Fibroblast of the aortic adventitia (primary cell): ENCODE measurements at places on chromosomes 13 and 19.

GRCh38 chr19:14113762-14114414 is 3.7 kb downstream of the PRKACA start:
- no peak for DNase-seq

- no peak for DNase-seq
These were observed at the start of gene FLT1 for GRCh38 chr13:28494778-28495537. FLT1 (minus strand) TSS chr13:28495128; CDS start chr13:28494843, 285 bp downstream.

DNA sequence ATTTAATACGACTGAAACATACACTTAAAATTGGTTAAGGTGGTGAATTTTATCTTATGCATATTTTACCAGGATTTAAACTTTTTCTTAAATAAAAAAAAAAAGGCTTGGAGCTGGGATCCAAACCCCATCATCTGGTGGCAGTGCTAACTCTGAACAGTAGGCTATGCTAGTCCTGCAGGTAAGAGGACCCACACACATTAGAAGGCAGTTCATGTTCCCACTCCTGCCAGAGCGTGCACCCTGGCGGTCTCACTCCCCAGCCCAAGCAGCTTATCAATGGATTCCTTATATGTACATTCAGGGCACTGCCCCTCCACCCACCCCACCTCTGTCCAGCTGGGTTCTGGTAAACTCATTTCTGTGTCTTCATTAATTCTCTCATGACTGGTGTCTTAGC is 31.3 kb upstream of the CEBPA start:
- no peak for DNase-seq

- DNase-seq = no peak
These were observed 649 bp downstream of the TMEM91 start for GRCh38 chr19:41376998-41377365.

- peak; percentile 58 for DNase-seq
These were observed 50.8 kb downstream of the ZAR1L start for GRCh38 chr13:32264407-32264806.

- DNase-seq = no peak
These were observed 725.7 kb upstream of the SGCG start for GRCh38 chr13:22455036-22455435.

- DNase-seq = no peak
These were observed 38.9 kb downstream of the IRS2 start for GRCh38 chr13:109747524-109747923.

GRCh38 chr19:48990400-48990799 is 2.7 kb downstream of the GYS1 start:
- no peak for DNase-seq

DNA sequence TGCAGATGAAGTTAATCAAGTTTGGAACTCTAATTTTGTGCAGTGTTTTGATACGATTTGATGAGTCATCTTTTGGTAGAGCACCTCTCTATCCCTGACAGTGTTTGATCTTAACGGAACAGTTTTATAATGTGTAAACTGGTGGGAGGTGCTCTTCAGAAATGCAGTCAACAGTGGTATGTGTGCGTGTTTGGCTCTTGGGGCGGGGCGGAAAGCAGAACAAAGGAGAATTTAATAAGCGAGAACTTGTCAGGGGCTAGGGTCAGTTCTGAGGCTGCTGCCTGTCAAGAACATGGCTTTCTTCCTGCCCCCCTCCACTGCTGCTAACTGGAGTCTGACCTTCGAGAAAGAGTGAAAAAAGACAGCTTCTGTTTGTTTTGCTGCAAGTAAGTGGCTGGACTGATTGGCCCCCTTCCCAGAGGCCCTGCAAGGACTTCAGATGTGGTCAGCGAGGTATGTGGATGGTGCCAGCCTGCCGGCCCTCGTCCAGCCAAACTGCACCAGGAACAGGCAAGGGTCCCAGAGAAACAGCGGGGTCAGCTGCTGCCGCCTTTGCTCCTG is 40.8 kb downstream of the BBC3 start:
- peak; percentile 81 for DNase-seq

GRCh38 chr19:4557971-4558941 is 1.2 kb downstream of the SEMA6B start:
- no peak for DNase-seq

GRCh38 chr13:102901056-102901455 is 55.2 kb downstream of the ERCC5 start:
- DNase-seq = no peak

DNA sequence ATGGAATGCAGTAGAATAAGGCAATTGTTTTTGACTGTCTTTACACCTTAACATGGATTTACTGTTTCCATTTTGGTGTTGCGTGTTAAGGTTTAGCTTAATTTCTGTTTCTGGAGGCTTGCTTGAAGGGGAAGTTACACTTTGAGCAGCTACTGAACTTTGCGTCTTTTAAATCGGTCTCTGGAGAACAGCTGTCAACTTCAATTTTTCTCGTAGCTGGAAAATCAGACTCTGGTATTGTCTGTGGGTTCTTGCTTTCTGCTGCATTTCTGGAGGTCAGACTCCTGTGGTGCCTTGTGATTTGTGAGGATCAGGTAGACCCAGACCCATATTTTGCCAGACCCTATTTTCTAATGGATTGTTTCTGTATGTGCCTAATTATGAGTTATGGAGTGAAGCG is 146.7 kb downstream of the ATP8A2 start:
- DNase-seq = no peak

GRCh38 chr13:104701591-104701990 is 1635.4 kb upstream of the SLC10A2 start:
- DNase-seq = no peak

GRCh38 chr19:10374931-10375330 is 5.4 kb downstream of the TYK2 start:
- no peak for DNase-seq

DNA sequence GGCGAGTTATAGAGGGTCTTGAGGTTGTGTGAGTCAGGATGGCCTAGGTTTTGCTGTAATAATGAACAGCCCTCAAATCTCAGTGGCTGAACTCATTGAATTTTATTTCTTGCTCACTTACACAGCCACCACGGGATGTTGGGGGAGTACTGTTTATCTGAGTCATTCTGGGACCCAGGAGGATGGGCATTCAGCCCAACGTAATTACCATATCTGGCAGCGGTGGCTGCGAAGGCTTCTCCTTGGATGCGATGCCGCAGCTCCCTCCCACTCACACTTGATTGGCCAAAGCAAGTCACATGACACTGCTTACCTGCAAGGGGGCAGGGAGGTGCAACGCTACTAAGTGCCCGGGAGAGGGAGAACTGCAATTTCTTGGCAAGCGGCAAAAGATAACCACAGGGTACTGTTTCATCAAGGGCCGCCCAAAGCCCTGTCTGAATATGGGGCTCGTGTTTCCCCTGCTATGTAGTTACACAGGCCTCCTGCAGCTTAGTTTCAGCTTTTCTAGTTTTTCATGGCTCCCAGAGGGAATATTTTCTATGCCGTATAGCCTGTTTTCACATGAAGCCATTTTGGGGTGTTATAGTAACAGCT is 19.9 kb downstream of the ZSWIM9 start:
- no peak for DNase-seq

GRCh38 chr13:44232774-44233173 is 140.8 kb upstream of the SERP2 start:
- DNase-seq = no peak

DNA sequence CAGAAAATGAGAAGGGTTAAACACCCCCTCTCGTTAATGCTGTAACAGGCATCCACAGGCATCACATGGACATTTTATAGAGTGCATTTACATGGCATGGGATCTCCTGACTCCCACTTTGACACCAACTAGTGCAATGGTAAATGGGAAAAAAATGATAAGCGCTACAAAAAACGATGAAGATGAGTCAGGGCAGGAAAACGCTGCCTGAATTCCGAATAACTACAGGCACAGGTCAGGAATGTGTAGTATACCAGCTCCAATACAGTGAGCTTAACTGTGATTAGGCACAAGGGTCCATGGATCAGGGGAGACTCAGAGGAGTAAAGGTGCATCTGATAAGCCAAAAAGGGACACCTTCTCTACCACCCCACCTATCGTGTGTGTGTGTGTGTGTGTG is 223.6 kb downstream of the FOXO1 start:
- DNase-seq = no peak

GRCh38 chr13:33318037-33318436 is 32.5 kb upstream of the STARD13 start:
- no peak for DNase-seq

DNA sequence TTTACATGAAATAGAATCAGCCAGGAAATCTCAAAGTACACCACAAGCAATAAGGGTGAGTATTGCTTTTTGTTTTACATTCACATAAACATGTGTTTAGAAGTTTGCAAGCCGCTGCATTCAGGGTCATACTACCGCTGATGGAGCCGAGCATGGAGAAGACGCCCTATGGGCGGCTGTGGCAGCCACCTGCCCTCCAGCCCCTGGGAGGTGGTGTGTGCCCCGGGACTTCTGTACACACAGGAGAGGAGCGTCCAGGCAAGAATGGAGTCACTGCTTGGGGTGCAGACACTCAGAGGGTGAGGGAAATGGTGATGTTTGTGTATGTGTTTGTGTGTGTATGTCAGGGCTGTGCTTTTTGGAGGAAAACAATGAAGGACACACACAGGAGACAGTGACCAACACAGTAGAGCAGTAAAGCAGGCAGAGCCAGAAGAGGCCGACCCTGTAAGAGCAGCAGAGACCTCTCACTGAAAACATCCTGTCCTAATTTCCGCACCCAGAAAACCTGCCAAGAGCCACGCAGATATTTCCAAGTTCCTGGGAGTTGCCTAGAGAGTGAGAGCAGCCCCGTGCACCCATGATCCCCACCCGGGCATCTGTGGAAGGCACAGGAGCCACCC is 108.1 kb upstream of the GJB6 start:
- DNase-seq = no peak

DNA sequence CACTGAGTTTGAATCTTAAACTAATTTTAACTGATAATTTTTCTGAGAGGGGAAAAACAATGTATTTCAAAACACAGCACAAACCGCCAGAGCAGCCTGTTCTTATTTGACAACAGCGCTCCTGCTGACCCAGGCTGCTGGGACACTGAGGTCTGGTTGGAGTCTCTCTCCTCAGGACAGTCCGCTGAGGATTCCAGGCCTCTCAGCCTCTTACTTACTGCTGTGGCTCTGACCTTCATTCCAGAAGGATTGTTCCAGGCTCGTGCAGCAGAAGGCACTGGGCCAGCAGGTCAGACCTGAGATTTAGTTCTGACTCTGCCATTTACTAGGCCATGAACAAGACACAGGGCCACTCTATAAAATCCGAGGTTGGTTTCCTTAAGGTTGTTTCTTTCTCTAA is 393.6 kb downstream of the TDRD3 start:
- no peak for DNase-seq

- DNase-seq = no peak
These were observed 56.1 kb upstream of the ZNF835 start for GRCh38 chr19:56727677-56728076.

- DNase-seq = no peak
These were observed 38.0 kb upstream of the MRI1 start for GRCh38 chr19:13726323-13726722.

- no peak for DNase-seq
These were observed 10.1 kb downstream of the TMEM91 start for GRCh38 chr19:41386442-41386841.
